Cortex of kidney (tissue), 1 donor: ENCODE measurements at places on chromosomes 16 and 17.

- DNase-seq, result no peak
Observed at GRCh38 chr17:70329721-70330120, 160.4 kb downstream of the KCNJ2 start.

- DNase-seq, result no peak
Observed at GRCh38 chr16:50925758-50926357, 184.0 kb downstream of the CYLD start.

GRCh38 chr17:34728771-34729310 lies 149.5 kb downstream of the TMEM132E start:
- no peak for DNase-seq

GRCh38 chr16:31127182-31127581 lies 8.3 kb downstream of the PRSS8 start:
- no peak for DNase-seq

- no peak for DNase-seq
Observed at GRCh38 chr16:79170555-79171246, 429.8 kb downstream of the MAF start.

DNA sequence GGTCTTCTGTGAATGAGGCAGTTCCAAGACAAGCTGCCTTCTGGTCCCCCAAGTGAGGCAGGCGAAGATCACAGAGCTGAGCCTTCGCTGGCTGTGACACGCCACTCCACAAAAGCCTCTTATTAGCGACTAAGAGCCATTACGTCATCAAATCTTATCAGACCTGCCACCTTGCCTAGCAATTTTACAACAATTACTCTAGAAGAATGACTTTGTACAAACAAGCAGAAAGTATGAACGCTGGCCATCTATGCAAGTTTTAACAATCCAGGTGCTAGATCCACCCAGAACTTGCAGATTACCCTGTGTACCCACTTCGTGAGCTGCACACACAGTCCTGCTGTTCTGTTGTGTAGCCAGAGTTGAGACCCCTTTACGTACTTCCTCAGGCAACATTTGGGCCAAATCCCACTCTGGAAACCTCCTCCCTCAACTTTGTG lies 3.8 kb upstream of the ICAM2 start:
- no peak for DNase-seq

DNA sequence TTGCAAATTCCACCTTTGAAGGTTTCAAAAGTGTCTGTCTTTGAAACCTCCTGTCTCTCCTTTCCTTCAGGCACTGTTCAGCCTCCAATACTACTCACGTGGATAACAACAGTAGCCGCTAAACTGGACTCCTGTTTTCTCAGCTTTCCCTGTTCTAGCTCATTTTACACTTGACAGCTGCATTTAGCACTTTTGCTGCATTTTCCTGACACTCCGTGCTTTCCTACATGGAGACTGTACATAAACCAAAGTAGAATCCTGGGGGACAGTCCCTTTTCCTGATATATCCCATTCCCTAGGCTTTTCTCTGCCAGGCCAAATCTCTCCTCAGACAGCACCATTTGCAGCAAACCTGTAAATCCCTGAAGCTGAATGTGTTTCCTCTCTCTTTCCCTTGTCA lies 3.6 kb downstream of the CCL5 start:
- no peak for DNase-seq

DNA sequence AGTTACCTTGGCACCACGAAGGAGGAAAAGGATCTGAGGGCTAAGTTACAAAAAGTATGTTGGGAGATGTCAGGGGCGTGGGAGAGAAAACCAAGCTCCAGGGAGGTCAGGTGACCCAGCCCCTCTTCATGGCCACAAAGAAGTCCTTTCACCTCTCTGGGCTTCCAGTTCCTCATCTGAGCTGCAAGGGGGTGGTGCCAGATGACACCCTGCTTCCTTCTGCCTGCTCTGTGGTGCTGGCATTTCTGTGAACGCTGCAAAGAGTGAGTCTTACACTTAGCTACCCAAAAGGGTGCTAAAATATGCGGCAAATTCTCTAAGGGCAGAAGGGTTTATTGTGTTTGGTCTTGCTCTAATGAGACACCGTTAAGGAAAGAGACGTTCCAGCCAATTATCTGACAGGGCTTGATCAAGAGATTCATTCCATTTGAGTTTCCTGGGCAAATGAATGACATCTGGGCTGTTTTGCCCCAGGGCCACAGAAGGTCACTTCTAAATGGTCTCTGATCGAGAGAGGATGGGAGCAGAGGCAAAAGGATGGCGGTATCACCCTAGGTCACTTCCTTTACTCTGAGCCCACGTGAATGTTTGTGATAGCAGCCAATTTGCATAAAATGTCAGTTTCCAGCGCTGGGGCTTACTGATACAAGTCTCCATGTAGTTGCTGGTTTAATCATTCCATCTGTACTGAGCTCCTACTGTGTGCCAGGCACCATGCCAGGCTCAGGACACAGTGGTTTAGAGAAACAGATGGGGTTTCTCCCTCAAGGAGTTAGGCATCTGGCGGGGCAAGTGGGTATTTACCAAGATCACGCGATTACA lies 210.2 kb downstream of the KATNIP start:
- no peak for DNase-seq

DNA sequence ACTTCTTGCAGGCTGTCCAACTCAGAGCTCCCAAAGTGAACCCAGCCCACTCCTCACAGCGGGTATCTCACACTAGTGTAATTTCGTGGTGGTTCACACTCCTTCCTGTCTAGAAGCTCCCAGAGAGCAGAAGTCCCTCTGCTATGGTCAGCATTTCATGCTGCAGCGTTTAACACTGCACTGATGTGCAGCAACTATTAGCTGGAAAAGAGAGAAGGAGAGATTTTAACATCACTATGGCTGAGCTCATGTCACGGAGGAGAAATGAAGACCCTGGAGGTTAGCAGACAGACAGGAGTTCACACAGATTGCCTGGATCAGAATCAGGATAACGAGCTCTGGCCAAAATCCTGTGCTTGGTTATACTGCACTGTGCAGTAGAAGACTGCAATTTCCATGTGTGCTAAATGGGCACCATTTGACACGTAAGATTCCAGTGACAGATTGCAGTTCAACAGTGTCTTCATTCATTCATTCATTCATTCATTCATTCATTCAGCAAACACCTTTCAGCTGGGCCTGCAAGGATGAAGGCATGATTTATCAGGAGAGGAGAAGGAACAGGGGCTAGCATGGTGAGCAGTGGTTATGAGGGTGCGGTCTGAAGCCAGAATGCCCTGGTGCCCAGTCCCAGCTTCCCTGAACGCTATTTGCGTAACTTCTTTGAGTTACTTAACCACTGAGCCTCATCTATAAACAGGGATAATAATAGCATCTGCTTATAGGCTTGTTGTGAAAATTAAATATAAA lies 5.3 kb upstream of the CCL1 start:
- DNase-seq, result no peak
